ENCODE measurements at places on chromosomes 7 and 10.
A peak's percentile ranks its signal among the peaks of the same experiment; 100 is the strongest.

GRCh38 chr7:37342176-37342687 is 106.4 kb downstream of the ELMO1 start:
- no peak for DNase-seq

GRCh38 chr7:52211930-52212329 is 823.5 kb upstream of the POM121L12 start:
- no peak for DNase-seq

- no peak for DNase-seq
These were observed 52.9 kb upstream of the NEBL start for GRCh38 chr10:20949967-20950366.

DNA sequence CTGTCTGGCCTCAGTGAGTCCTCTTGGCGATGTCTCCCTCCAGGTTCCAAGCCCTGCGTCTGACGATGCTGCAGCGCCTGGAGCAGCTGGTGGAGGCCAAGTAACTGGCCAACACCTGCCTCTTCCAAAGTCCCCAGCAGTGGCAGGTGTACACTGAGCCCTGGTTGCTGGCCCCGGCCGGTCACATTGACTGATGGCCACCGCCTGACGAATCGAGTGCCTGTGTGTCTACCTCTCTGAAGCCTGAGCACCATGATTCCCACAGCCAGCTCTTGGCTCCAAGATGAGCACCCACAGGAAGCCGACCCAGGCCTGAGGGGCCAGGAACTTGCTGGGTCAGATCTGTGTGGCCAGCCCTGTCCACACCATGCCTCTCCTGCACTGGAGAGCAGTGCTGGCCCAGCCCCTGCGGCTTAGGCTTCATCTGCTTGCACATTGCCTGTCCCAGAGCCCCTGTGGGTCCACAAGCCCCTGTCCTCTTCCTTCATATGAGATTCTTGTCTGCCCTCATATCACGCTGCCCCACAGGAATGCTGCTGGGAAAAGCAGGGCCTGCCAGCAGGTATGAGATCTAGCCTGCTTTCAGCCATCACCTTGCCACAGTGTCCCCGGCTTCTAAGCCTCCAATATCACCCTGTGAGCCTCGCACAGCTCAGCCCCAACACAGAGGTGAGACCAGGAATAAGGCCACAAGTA is 7.3 kb upstream of the ZNF22 start:
- no peak for DNase-seq

DNA sequence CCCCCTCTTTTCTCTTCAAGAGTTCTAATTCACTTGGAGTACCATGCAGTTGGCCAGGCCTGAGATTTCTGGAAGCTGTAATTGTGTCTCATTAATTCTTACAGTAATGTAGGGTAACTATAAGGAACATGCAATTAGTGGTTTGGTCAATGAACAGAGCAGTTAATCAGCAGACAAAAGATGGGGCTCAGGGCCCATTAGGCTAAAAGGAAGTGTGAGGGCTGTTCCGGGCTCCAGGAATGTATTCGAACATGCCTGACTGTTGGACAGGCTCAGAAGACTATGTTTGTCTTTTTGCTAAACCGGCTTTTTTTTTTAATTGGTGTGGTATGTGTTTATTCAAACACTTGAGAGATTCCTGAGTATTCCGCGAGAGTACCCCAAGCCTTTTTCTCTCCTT is 42.5 kb upstream of the FZD8 start:
- peak; percentile 12 for DNase-seq

DNA sequence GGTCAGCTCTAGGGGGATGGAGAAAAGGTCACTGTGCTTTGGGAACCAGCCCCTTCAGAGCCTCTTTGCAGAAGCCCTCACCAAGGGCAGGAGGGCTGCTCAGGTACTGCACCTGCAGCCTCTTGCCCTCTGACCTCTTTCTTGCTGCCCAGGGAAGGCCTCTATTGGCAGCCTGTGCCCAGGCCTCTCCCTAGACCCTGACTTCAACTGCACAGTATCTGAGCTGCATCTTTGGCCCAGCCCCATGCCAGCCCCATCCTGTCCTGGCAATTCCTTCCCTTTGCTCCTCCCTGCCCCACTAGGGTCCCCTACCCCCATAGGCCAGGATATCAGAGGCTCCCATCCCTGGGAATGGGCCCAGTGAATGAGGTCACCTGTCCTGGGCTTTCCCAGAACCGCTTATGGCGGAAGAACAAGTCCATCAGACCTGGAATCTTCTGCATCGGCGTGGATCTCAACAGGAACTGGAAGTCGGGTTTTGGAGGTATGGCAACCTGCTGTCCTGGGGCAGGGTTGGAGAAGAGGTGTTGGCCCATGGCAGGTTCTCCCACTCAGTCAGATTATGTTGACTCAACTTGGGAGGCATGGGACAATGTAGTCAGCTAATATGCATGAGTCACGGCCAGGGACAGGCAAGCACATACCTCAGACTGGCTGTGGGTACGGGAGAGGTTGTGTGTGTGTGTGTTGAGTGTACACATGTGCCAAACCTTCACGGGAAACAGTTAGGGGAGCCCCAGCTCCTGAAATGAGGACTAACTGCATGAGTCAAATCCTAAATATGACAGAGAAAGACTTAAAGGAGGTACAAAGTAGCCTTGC is 17.1 kb upstream of the CPA1 start:
- DNase-seq = no peak

DNA sequence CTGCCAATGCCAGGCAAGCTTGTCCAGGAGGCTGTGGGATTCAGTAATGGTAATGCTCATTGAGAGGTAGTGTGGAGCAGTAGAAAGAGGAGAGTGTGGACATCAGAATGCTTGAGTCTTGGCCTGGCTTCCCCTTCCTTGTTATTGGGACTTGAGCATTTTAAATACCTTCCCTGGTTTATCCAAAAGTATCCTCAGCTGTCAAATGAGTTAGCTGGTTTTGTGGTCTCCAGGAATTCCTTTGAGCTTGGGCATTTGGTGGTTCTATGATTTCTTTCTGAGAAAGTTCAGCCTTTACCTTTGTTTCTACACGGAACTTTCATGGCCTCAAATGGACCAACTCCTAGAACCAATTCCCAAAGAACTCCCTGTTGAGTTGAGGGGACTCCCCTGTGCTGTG is 264.3 kb downstream of the PTEN start:
- DNase-seq = no peak

GRCh38 chr7:56105508-56105907 is 768 bp downstream of the CHCHD2 start:
- DNase-seq = no peak
